NCI-H1417 (cell line): ENCODE measurements at places on chromosomes 12 and 14.

GRCh38 chr12:109140560-109140959, 24.2 kb downstream of the ACACB start:
- no peak for DNase-seq

DNA sequence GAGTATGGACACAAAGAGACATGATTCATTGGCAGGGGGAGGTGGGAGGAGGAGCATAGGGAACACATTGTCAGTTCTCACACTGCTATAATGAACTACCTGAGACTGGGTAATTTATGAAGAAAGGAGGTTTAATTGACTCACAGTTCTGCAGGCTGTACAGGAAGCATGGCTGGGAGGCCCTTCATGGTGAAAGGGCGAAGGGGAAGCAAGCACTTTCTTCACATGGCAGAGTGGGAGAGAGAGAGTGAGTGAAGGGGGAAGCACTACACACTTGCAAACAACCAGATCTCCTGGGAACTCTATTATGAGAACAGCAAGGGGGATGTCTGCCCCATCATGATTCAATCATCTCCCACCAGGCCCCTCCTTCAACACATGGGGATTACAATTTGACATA, 391.8 kb downstream of the BMP4 start:
- DNase-seq: no peak

DNA sequence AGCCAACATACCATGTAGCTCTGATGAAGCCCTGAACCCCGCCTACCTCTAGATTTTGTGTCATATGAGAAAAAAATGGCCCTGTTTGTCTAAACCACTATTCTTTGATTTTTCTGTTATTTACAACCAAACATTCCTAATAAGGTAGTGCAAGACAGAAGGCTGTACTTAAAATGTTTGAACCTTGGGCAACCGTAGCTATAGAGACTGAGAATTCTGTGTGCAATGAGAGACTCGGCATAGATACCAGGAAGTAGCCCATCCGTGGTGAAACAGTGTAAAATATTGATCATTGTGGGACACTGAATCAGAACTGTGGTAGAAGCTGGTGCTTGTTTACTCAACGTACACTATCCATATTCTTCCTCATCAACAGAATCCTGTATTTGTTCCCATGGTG, 86.5 kb upstream of the TMCC3 start:
- no peak for DNase-seq

DNA sequence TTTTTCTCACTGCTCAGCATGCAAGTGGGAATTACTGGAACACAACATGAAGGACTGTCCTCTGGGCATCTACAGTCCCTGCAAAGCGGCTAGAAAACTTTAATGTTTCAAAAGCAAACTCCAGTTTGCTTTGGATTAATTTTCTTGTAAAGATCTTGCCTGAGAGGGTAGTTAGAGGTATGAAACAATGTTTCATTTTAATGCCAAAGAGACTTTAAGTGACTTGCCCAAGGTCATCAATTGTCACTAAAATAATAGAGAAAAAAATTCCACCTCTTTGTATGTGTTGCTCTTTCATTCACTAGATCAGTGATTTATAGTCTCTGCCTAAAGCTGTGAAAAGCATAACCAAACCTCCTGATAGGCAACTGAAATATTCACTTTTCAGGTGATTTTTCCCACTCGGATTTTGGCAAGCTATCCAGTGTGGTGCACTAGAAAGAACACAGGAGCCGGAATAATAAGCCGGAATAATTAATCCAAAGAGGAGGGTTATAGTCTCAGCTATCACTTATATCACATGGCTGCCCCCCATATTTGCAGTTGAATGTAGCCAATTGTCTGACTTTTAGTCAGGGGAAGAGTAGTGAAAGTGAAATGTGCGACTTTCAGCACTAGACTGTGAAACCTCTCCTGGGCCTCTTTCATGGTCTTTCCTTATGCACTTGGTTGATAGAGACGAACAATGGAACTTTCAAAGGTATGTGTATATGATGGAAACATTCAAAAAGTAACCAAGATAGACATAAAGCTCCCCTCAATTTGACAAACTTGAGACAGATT, 107.7 kb downstream of the SLC6A15 start:
- no peak for DNase-seq

- DNase-seq: no peak
Measured at GRCh38 chr12:13183620-13184019, 12.9 kb upstream of the EMP1 start.

- no peak for DNase-seq
Measured at GRCh38 chr12:108989376-108989775, 31.5 kb downstream of the SVOP start.

GRCh38 chr14:54098536-54098935, 141.9 kb upstream of the BMP4 start:
- DNase-seq: no peak

- DNase-seq: no peak
Measured at GRCh38 chr14:33941718-33942117, 9.2 kb downstream of the EGLN3 start.

GRCh38 chr12:91367234-91367849, 184.7 kb upstream of the DCN start:
- no peak for DNase-seq

- peak; percentile 53 for DNase-seq
Measured at GRCh38 chr12:119178544-119179334, at the start of gene HSPB8. HSPB8 (plus strand) TSS chr12:119178931; CDS start chr12:119179313, 382 bp downstream.

- DNase-seq: no peak
Measured at GRCh38 chr14:53716578-53716977, 240.0 kb downstream of the BMP4 start.

DNA sequence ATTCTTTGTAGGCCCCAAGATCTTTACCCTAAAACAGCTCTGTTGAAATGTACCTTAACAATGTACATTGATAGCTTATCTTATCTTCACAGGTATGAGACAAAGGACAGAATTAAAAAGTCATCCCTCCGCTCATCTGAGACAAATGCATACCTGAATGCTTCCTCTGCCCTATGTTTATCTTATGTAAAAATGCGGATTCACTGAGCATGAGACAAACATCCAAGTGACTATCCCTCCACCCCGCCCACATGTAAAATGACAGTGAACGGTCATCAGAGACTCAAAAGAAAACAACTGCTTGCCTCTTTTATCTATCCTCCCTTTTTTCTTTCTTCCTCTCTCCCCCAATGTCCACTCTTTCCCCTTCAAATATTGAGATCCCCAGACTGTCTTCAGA, 37.2 kb upstream of the ZNF740 start:
- no peak for DNase-seq

DNA sequence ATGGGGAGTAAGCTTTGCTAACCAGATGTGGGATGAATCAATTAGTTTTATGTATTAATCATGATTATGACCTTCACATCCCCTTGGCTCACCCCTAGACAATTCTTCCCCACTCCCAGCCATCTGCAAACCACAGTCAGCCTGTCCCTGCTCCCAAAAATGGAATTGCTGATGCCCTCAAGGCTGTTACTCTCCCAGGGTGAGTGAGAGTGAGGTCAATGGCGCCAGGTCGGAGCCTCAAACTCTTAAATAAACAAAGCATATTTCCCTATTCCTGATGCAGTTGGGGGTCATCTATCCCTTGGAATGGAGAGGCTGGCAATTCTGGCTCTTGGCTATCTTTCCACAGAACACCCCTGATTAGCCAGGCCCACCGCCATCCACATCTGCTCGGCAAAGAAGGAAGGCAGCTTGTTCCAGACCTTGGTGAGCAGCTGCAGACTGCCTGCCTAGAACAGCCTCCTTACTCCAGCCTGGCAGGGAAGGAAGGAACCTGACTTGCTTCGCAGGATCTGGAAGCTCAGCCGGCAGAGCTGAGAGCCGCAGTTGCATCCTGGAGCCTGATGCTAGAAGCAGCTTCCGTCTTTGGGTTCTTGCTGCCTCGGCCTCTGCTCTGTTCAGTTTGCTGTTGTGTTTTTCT, 57.0 kb downstream of the SMUG1 start:
- DNase-seq: no peak

GRCh38 chr12:34350092-34351041, 328.1 kb downstream of the ALG10 start:
- DNase-seq: no peak

- DNase-seq: peak; percentile 39
Measured at GRCh38 chr12:81206429-81206828, 128.6 kb downstream of the ACSS3 start.

DNA sequence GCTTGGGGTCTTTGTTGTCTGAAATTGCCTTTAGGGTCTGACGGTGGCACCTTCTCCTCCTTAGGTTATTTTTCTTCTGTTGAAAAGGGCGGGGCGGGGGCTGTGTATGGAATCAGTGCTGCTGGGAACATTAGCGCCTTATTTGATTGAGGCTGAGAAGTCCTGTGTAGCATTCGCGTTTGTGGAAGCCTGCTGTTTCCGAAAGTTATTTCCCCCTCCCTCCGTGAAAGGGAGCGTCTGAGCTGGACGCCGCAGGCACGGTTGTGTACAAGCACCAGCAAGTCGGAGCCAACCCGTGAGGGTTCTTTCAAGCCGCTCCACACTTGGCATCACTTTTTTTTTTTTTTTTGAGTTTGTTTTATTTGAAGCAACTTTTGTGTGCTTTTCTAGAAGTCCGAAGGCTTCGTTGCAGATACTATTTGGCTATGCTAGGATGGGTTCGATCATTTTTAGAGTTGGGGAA, 1.1 kb downstream of the SYNE2 start:
- DNase-seq: peak; percentile 94

GRCh38 chr12:65269603-65270002, 8.9 kb upstream of the MSRB3 start:
- DNase-seq: no peak

- no peak for DNase-seq
Measured at GRCh38 chr12:46518729-46519128, 146.2 kb upstream of the SLC38A2 start.

- no peak for DNase-seq
Measured at GRCh38 chr12:31005944-31006361, 67.7 kb upstream of the DDX11 start.

GRCh38 chr12:57549203-57549908, 488 bp upstream of the KIF5A start:
- no peak for DNase-seq

DNA sequence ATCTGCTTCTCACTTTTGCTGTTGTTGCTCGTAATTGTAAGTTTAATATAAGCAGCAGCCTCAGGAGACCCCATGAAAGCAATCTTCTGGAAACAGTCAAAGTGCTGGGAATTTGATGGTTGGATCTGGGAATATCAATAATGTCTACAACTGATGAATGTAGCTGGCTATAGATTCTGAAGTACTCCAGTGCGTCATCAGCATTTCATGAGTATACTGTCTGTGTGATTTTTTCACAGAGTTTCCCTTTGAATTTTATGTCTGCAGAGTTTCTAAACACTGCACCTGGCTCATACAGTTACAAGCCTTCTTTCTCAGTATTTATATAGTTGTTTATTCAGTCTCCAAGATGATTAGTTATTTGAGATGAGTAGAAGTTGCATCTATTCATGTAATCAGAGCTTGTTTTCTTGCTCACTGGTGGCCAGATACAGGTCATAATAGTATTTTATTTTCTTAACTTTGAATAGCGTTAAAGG, 222.3 kb downstream of the RAD51B start:
- no peak for DNase-seq

DNA sequence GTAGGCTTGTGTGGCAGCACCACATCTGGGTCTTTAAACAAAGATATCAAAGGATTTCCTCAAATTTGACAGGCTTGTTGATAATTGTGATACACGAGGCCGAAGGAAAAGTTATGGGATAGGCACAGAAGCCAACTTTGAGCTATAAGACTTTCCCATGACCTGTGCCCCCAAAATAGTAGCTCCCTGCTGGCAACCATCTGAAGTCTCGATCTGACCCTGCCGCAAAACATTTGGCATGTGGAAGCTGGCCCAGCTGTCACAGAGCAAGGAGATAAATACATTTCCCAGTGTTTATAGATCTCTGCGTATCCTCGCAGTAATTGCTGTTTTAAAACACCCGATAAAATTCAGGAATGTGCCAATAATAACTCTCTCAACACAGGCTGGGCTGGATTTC, 26.4 kb upstream of the RGS6 start:
- no peak for DNase-seq

GRCh38 chr14:100330388-100330931, 7.3 kb downstream of the SLC25A47 start:
- DNase-seq: no peak

DNA sequence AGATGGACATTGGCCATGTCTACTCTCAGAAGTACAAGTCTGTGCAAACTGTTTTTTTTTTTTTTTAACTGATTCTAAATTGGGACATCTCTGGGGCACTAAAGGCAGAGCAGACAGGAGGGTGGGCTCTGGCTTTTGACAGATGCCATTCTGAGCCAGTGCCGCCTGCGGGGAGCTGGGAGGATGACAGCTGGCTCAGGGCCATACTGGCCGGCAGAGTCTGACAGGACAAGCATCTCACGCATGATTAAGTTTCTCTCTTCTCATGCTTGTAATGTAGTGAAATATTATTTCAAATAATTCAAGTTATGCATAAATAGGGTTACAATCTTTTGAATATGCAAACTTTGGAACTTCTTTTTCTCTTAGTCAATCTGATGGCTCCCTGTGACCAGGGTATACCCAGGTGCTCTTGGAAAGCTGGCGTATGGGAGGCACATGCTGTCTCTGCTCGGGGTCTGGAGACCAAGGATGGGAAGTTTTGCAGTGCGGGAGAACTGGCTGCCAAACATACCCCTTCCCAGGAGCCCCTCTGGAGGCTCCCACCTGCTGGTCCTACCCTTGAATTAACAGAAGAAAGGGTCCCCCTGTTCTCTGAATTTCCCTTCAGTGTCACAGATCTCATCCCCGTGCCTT, 7.6 kb downstream of the CDCA4 start:
- DNase-seq: no peak

GRCh38 chr14:61611880-61612630, 83.3 kb upstream of the HIF1A start:
- DNase-seq: peak; percentile 27

- no peak for DNase-seq
Measured at GRCh38 chr12:49098035-49098451, 3.4 kb upstream of the DHH start.

DNA sequence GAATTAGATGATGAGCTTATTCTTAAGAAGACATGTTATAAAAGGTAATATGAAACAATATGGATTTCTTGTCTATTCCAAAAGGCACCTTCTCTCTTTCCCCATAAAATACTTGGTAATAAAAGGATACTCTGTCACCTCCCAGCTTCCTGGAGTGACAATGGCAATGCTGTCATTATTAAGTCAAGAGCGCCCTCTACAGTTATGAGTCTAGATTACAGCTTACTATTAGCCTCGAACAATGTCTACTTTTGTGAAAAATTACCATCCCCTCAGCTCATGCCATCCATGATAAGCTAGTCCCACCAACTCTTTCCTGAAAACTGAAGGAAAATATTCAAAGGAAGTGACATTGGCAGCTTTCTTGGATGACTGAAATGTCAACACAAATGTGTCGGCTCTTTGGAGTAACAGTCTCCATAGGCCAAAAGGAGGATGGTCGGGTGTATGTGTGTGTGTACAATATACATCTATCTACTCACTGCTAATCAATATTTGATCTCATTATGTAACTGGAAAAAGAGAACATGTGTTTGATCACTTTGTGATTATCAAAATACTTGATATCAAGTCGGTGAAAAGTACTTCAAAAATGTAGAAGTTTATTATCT, 48.7 kb upstream of the CDKN3 start:
- DNase-seq: peak; percentile 83
